A549 treated with DMSO at 1 μM for 4 hours (cell line): ENCODE measurements at places on chromosomes 16 and 17. TPM values are rescaled to one million over a fixed set of nuclear protein-coding genes. Genes with fewer than 3 reads are reported as not detected.

Gene ITGAD
- total RNA-seq = not detected in 5 replicates

Gene SLC47A2
- total RNA-seq = 0.06 to 0.15 TPM (median 0.10 TPM) in 4 of 5 replicates, not detected in the other

Gene ARRB2
- 51.9 to 68.9 TPM (median 63.3 TPM) in 5 replicates for total RNA-seq

Gene CTDNEP1
- total RNA-seq = 208 to 246 TPM (median 226 TPM) in 5 replicates

Gene PTGES3L
- 0.84 to 1.5 TPM (median 0.89 TPM) in 5 replicates for total RNA-seq

Gene EVPLL
- total RNA-seq = not detected in 5 replicates

Gene TMEM101
- total RNA-seq = 27.4 to 33.5 TPM (median 29.9 TPM) in 5 replicates

Gene EME1
- 15.2 to 17.4 TPM (median 16.0 TPM) in 5 replicates for total RNA-seq

Gene PRRT2
- 0.30 to 0.43 TPM (median 0.34 TPM) in 5 replicates for total RNA-seq

Gene TUBB3
- total RNA-seq = 187 to 246 TPM (median 205 TPM) in 5 replicates

Gene LPO
- not detected in 5 replicates for total RNA-seq

Gene CLDN7
- total RNA-seq = 0.63 to 0.91 TPM (median 0.76 TPM) in 5 replicates

Gene ST6GALNAC2
- 0.18 to 0.52 TPM (median 0.25 TPM) in 5 replicates for total RNA-seq

Gene UMOD
- total RNA-seq = not detected in 5 replicates

Gene KRTAP17-1
- total RNA-seq = not detected in 5 replicates

Gene IRX3
- total RNA-seq = 3.1 to 5.2 TPM (median 3.6 TPM) in 5 replicates

Gene SEZ6L2
- 20.8 to 24.4 TPM (median 21.7 TPM) in 5 replicates for total RNA-seq

Gene C1QL1
- 17.6 to 30.5 TPM (median 24.6 TPM) in 5 replicates for total RNA-seq

Gene ABCC11
- total RNA-seq = 0.11 to 0.24 TPM (median 0.13 TPM) in 5 replicates

Gene FOXO3B
- total RNA-seq = 4.1 to 5.7 TPM (median 4.4 TPM) in 5 replicates

Gene METTL22
- total RNA-seq = 22.3 to 26.1 TPM (median 25.4 TPM) in 5 replicates

Gene CCL8
- not detected in 5 replicates for total RNA-seq

Gene HSD17B2
- 0.10 TPM in 1 of 5 replicates, not detected in the others for total RNA-seq

Gene SLC25A11
- 65.3 to 82.3 TPM (median 72.2 TPM) in 5 replicates for total RNA-seq
